ENCODE measurements at places on chromosomes 1 and 21. TPM values are rescaled to one million over a fixed set of nuclear protein-coding genes. Genes with fewer than 3 reads are reported as not detected.

The TBX19 gene
- 0.76 TPM for total RNA-seq

DNA sequence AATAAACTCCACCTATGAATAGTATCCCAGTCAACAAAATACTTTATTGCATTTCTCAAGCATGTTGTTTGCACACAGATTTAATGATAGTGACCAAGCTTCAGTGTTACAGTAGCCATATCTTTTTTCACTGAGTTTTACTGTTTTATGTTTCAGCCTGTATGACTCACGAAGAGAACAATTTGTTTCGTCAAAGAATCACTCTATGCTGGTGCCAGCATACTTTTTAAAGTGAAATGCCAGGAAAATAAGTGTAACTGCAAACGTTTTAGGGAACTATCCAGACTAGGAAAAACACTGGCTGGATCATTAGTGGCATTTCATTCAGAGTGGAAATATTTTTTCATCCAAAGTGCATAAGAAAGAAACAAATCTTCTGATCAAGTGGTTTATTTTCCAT lies 210.8 kb downstream of the COL11A1 start:
- no peak overlapping the region for H3K4me3 ChIP-seq
- H3K27me3 ChIP-seq, result no peaks in the 10 kb centered on the region
- no peak for DNase-seq
- no peak overlapping the region for H3K27ac ChIP-seq
- no peaks in the 10 kb centered on the region for H3K36me3 ChIP-seq
- no peaks in the 10 kb centered on the region for H3K4me1 ChIP-seq

GRCh38 chr21:27648560-27648959 lies 681.7 kb upstream of the ADAMTS5 start:
- no peaks in the 10 kb centered on the region for H3K4me1 ChIP-seq
- no peaks in the 10 kb centered on the region for H3K27me3 ChIP-seq
- no peak for DNase-seq
- H3K4me3 ChIP-seq, result no peak overlapping the region

The DENND2C gene
- total RNA-seq, result 0.35 TPM

The MAP10 gene
- total RNA-seq, result 3.2 TPM

The GNG12 gene
- 271 TPM for total RNA-seq

DNA sequence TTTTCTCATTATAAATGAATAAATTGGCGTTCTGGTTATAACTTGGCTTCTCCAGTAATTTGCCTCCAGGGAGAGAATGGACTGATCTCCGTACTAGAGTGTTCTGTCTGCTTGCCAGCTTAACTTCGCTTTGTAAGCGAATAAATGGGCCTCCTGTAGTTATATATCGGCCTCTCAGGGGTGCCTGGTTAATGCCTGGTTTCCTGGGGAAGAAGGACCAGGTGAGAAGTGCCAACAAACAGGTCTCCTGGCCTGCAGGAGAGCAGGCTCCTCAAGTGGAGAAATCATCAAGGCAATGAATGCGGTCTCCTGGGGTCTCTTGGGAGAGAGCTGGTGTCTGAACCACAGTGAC lies 107.4 kb upstream of the SERBP1 start:
- H3K4me1 ChIP-seq, result no peaks in the 10 kb centered on the region
- H3K36me3 ChIP-seq, result no peaks in the 10 kb centered on the region
- H3K4me3 ChIP-seq, result no peak overlapping the region
- DNase-seq, result no peak

- no peak overlapping the region for H3K27ac ChIP-seq
- no peaks in the 10 kb centered on the region for H3K27me3 ChIP-seq
- DNase-seq, result no peak
- no peak overlapping the region for H3K4me3 ChIP-seq
Measured at GRCh38 chr21:25709684-25710265, 24.9 kb downstream of the ATP5PF start.

DNA sequence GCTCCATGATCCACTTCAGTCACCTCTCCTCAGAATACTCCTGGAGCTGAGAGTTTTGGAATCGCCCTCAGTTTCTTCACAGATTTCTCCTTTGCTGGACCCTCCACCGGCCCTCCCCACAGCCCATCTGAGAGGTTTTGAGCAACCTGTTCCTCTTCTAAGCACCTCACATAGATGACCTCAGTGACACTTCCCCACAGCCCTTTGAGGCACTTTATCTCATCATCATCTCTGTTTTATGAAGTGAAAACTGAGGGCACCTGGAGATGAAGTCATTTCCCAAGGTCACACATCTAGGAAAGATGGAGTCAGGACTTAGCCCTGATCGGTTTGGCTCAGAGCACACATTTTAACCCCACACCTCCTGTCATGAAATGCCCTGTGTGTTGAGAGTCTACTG lies 76.8 kb upstream of the ZNF281 start:
- H3K27me3 ChIP-seq, result no peaks in the 10 kb centered on the region
- no peak for DNase-seq
- no peaks in the 10 kb centered on the region for H3K4me1 ChIP-seq
- H3K27ac ChIP-seq, result no peak overlapping the region

DNA sequence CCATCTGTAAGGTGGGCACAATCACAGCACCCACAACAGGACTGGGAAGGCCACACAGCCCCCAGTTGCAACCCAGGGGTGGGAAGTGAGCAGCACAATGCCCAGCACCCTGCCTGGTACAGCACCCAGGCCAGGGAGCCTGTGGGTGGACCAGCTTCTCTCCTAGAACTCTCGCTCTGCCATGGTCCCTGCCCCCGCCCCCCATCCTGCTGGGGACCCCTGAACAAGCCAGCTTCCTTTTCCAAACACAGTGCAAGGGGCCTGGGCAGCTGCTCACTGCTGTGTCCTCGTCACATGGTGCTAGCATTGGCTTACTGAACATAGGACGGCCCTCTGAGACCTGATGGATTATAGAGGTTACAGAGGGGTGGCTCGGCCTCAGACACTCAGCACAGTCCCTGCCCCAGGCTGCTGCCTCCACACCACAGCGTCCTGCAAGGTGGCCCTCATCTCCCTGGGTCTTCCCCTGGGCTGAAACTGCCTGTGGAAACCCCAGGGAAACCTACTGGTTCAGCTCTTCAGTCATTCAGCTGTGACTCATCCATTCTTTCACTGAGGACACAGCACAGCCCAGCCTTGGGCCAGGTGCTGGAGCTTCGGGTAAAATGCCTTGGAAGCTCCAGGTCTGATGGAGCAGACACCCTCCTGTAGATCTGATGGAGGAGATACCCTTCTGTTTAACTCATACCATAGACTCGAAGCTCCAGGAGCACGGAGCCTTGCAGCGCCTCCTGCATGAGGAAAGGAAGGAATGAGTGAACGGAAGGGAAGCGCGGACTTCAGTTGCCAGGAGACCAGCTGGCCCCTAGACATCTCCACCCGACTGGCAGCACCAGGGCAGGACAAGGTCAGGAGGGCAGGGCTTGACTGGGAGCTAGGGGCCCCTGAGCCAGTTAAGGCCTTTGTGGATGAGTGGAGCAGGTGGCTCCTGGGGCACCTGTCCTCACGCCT lies 8.1 kb upstream of the PRDM16 start:
- no peak for DNase-seq
- H3K27me3 ChIP-seq, result peaks cover 40% of the 10 kb centered on the region
- no peak overlapping the region for H3K27ac ChIP-seq
- H3K36me3 ChIP-seq, result no peaks in the 10 kb centered on the region

DNA sequence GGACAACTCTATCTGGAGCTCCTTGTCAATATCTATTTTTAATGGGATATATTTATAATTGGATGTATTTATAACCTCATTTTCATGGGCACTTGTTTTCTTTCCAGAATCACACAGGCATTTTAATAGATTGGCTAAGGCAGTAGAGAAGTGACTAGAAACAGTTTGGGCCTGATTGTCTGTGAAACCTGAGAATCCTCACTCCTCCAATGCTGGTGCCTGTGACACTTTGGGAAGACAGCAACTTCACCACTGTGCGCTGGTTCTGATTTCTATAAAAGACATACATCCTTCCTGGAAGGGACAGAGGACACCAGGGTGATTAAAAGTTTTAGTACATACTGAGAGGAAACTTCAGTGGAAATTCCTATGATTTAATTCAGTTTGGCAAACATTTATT lies 39.6 kb upstream of the RXRG start:
- no peak overlapping the region for H3K27ac ChIP-seq
- DNase-seq, result no peak
- no peak overlapping the region for H3K4me3 ChIP-seq
- H3K4me1 ChIP-seq, result no peaks in the 10 kb centered on the region
- no peaks in the 10 kb centered on the region for H3K36me3 ChIP-seq

GRCh38 chr1:84479998-84480397 lies 932 bp downstream of the RPF1 start:
- H3K4me3 ChIP-seq, result peak overlapping the region; percentile 91
- no peaks in the 10 kb centered on the region for H3K4me1 ChIP-seq
- no peak for DNase-seq

The SNX7 gene
- 10.1 TPM for total RNA-seq

DNA sequence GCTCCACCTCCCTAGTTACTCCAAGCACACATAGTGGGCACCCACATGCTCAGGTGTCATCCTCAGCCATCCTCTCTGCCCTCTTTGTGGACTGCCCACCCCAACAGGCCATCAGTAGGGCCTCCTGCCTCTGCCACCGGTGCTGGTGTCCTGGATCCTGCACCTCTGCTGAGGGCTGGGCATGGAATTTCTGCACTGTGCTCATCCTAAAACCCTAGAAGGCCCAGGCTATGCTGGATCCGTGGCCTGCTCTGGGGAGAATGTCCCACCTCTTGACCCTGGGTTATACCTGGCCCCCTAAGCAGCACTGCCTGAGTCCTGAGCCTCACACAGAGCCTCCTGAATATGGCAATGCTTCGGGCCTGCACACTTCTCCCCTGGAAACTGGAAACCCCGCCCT lies 318.3 kb downstream of the MATN1 start:
- H3K4me3 ChIP-seq, result no peak overlapping the region
- no peak overlapping the region for H3K27ac ChIP-seq
- no peaks in the 10 kb centered on the region for H3K4me1 ChIP-seq
- no peaks in the 10 kb centered on the region for H3K36me3 ChIP-seq
- DNase-seq, result peak; percentile 6

The NDC1 gene
- total RNA-seq, result 8.2 TPM

- H3K4me3 ChIP-seq, result no peak overlapping the region
- H3K27me3 ChIP-seq, result no peaks in the 10 kb centered on the region
- DNase-seq, result no peak
- H3K4me1 ChIP-seq, result no peaks in the 10 kb centered on the region
Measured at GRCh38 chr1:183454377-183454776, 17.9 kb upstream of the SMG7 start.

DNA sequence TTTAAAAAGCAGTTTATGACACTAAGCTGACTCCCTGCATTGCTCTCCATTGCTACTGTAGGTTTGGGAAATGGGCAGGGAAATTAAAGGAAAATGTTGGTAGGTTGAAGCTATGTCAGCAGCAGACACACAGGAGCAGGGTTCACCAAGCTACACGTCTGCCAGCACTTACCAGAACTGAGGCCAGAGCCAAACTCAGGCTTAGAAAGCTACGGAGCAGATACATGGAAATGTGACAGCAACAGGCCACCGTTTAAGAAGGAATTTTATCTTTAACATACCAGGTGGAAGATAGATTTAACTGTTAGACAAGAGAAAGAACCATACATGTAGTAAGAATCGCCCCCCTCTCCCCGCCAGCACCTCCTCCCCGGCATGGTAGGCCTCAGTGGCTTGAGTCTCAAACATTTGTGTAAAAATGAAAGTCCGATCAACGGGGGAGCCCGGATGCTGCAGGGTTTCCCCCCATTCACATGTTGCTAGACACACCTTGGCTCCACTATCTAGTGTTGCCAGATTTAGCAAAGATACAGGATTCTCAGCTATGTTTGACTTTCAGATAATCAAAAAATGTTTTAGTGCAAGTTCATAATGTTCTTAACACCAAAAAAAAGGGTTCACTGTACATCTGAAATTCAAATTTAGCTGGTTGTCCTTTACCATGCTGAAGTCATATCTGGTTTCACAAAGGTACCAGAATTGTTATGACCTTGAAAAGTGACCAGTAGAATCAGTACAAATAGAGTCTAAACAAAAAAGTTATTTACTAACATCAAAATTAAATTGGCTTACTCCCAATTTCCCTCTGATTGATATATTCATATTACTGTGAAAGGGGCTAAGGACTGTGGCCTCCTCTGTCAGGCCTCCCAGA lies 6.7 kb downstream of the OR2T11 start:
- no peaks in the 10 kb centered on the region for H3K36me3 ChIP-seq
- H3K27ac ChIP-seq, result no peak overlapping the region
- H3K4me1 ChIP-seq, result no peaks in the 10 kb centered on the region
- H3K27me3 ChIP-seq, result no peaks in the 10 kb centered on the region
- no peak overlapping the region for H3K4me3 ChIP-seq

Measured in Peyer's patch (tissue), 4 donors.